H9 (cell line): ENCODE measurements at places on chromosomes 4 and X. TPM values are rescaled to one million over a fixed set of nuclear protein-coding genes. Genes with fewer than 3 reads are reported as not detected.

The AMOT gene
- total RNA-seq = 17.6 and 19.9 TPM in 2 replicates

The AMTN gene
- total RNA-seq = not detected in 2 replicates

The ARX gene
- total RNA-seq = 0.24 and 0.42 TPM in 2 replicates

The CXXC4 gene
- total RNA-seq = 4.2 TPM in 2 replicates

The KLKB1 gene
- total RNA-seq = 20.1 and 21.8 TPM in 2 replicates

The SAP30 gene
- 13.5 and 14.7 TPM in 2 replicates for total RNA-seq

The CXCL8 gene
- not detected in 2 replicates for total RNA-seq

The ZDHHC15 gene
- total RNA-seq = 1.9 and 2.7 TPM in 2 replicates

The CHRDL1 gene
- total RNA-seq = 11.6 and 11.8 TPM in 2 replicates

GRCh38 chrX:13569479-13570260 is at the start of gene EGFL6:
Gene EGFL6 (plus strand): TSS chrX:13569601. CDS start chrX:13569862, 261 bp downstream.
- no peaks in the 10 kb centered on the region; the same call in 2 of the 3 replicates for H3K36me3 ChIP-seq
- no peak within 1 kb of the TSS for H3K27ac ChIP-seq
- peak within 1 kb of the TSS; percentile 76 for H3K4me3 ChIP-seq
- peaks cover 1% of the 10 kb centered on the region; the same call in 1 of the 2 replicates for H3K4me1 ChIP-seq

GRCh38 chr4:108700081-108700757 is 49.8 kb downstream of the OSTC start:
- DNase-seq = no peak
- no peak overlapping the region for H3K27ac ChIP-seq
- H3K4me3 ChIP-seq = no peak overlapping the region

DNA sequence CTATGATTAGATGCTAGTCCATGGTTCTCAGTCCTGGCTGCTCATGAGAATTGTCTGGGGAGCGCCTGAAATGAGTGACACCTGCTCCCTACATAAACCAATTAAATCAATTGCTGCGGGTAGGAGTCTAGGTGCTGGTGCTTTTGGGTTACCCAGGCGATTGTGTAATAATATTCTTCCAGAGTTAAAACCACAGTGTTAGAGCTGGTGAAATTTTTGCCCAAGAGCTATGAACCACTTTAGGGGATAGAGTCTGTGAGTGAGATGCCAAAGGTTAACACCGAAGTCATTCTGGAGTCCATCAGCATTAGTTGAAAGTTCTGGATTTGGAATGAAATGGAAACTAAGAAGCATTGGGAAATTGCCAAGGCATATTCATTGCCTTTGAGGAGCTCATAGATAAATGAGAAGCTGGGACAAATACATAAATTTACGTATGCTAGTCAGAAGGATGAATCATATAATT is 15.3 kb downstream of the PDK3 start:
- no peak for DNase-seq
- H3K27ac ChIP-seq = no peak overlapping the region
- H3K4me1 ChIP-seq = peaks cover 2% of the 10 kb centered on the region; the same call in 1 of the 2 replicates
- H3K36me3 ChIP-seq = peaks cover 6% of the 10 kb centered on the region; the same call in 2 of the 3 replicates
- H3K4me3 ChIP-seq = no peak overlapping the region

GRCh38 chr4:159010563-159011260 is 92.2 kb upstream of the RAPGEF2 start:
- H3K4me1 ChIP-seq = no peaks in the 10 kb centered on the region
- no peak overlapping the region for H3K27ac ChIP-seq
- no peaks in the 10 kb centered on the region; the same call in 1 of the 2 replicates for H3K27me3 ChIP-seq
- H3K36me3 ChIP-seq = no peaks in the 10 kb centered on the region
- no peak overlapping the region for H3K4me3 ChIP-seq

DNA sequence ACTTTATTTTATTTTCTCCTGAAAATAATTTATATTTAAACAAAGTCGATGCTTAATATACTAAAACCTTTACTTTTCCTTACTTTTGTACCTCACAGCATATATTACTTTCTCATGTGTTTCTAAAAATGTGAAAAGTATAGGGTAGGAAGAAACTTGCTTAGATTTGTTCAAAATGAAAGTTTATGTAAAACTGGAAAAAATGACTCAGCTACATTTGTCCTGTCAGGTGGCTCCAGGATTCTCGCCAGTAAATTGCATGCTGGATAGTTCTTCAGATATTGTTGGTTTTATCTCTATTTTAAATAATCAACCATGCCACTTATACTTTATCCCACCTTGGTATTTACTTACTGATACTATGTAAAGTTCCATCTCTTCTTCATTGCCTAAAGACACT is 159.2 kb upstream of the NDST4 start:
- DNase-seq = no peak
- H3K27me3 ChIP-seq = no peaks in the 10 kb centered on the region
- no peak overlapping the region for H3K27ac ChIP-seq
- no peaks in the 10 kb centered on the region for H3K36me3 ChIP-seq
- H3K4me1 ChIP-seq = no peaks in the 10 kb centered on the region
- H3K4me3 ChIP-seq = no peak overlapping the region

DNA sequence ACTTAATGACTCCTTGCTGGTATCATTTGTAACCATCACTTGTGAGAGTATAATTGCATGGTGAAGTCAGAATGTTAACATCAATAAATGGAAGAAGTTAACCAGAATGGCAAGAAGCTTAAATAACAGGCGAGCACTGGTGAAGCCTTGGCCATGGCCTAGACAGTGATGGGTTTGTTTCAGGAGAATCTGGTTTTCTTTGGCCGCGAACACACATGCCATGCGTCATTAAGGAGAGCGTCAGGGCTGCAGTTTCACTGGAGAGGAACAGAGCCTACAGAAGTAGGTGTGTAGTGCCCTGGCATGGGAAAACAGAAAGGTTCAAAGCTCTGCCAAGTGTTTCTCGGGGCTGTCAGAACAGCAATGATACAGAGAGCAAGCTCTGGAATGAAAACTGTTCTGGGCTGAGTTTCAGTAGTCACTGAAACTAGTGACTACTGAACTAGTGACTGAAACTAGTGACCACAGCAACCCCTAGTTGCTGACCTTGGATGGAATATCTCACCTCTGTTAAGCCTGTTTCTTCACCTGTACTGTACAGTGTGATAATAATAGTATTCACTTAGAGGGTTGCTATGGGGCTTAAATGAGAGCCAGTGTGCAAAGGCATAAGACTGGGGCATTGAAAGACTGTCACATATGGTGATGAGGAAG is 93.8 kb downstream of the C4orf51 start:
- no peak for DNase-seq
- no peaks in the 10 kb centered on the region for H3K27me3 ChIP-seq
- no peaks in the 10 kb centered on the region for H3K4me1 ChIP-seq
- peaks cover 45% of the 10 kb centered on the region for H3K36me3 ChIP-seq
- no peak overlapping the region for H3K4me3 ChIP-seq
- H3K27ac ChIP-seq = no peak overlapping the region

- H3K36me3 ChIP-seq = no peaks in the 10 kb centered on the region; the same call in 2 of the 3 replicates
- H3K4me3 ChIP-seq = no peak overlapping the region
- H3K27ac ChIP-seq = no peak overlapping the region
- H3K27me3 ChIP-seq = no peaks in the 10 kb centered on the region
- no peaks in the 10 kb centered on the region for H3K4me1 ChIP-seq
Measured at GRCh38 chr4:124167602-124168001, 544.9 kb downstream of the ANKRD50 start.

DNA sequence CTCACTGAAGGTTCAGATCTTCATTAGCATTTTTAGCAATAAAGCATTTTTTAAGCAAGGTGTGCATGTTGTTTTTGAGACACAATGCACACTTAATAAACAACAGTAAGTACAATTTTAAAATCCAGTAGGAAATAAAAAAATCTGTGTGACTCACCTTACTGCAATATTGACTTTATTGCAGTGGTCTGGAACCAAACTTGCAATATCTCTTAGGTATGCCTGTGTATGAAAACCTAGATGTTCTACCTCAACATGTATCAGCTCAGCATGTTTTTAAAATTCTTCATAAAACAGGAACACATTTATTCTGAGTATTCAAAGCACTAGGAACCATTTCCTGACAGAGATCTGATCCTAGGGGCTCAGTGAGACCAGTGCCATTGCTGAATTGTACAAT is 26.7 kb downstream of the NR0B1 start:
- H3K4me1 ChIP-seq = no peaks in the 10 kb centered on the region
- H3K27ac ChIP-seq = no peak overlapping the region
- no peaks in the 10 kb centered on the region for H3K27me3 ChIP-seq
- no peaks in the 10 kb centered on the region for H3K36me3 ChIP-seq

GRCh38 chr4:182700362-182701160 is 216.6 kb downstream of the DCTD start:
- no peak overlapping the region for H3K27ac ChIP-seq
- H3K4me3 ChIP-seq = no peak overlapping the region
- H3K27me3 ChIP-seq = no peaks in the 10 kb centered on the region
- no peak for DNase-seq

- H3K27me3 ChIP-seq = no peaks in the 10 kb centered on the region
- H3K27ac ChIP-seq = no peak overlapping the region
- H3K4me3 ChIP-seq = no peak overlapping the region
- no peak for DNase-seq
Measured at GRCh38 chr4:101158134-101158482, 189.2 kb downstream of the PPP3CA start.

DNA sequence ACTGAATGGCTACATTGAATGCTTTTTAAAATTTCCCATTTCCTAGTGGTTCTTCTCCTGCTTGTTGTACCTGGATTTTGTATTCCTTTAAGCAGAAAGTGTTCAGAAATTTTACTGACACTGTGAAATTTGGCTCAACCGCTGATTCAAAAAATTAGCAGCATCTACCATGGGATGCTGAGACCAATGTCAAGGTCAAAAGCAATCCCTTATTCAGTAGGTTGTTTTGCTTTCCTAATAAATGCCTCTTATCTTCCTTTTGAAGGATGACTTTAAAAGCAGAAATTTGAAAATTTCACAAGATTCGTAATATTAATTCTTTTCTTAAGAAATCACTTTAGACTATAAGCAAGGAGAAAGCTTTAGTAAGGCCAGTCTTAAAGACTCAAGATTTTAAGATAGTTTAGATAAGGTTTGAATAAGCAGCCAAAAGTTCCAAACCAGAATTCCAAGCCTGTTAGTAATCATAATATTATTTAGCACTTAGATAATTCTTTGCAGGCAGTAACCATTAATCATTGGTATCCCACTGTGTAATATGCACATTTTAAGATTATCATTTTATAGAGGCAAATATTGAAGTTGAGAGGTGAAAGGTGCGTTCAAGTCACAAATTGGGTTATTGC is 508.8 kb downstream of the ANKRD50 start:
- no peak for DNase-seq
- no peaks in the 10 kb centered on the region for H3K27me3 ChIP-seq
- H3K36me3 ChIP-seq = no peaks in the 10 kb centered on the region
- H3K4me3 ChIP-seq = no peak overlapping the region

DNA sequence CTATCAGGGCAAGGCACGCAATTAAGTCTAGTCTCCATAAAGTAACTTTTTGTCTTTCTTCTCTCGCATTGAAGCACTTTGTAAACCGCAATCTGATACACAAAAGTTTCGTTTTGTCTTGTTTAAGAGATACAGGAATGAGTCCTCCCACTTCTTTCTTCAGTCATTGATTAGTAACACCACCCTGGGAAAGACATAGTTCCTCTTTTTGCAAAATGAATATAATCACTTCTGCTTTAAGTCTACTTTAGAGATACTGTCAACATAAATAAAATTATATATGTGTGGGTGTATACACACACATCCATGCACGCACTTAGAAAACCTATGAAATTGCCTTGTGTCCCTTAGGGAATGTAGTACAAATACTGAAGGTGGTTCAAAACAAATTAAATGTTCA is 11.7 kb downstream of the COQ2 start:
- no peak overlapping the region for H3K27ac ChIP-seq
- H3K4me3 ChIP-seq = no peak overlapping the region
- no peaks in the 10 kb centered on the region for H3K27me3 ChIP-seq

- no peak overlapping the region for H3K4me3 ChIP-seq
- H3K27me3 ChIP-seq = no peaks in the 10 kb centered on the region
- no peak overlapping the region for H3K27ac ChIP-seq
- H3K36me3 ChIP-seq = no peaks in the 10 kb centered on the region
Measured at GRCh38 chr4:87567191-87567590, 38.0 kb upstream of the SPARCL1 start.

DNA sequence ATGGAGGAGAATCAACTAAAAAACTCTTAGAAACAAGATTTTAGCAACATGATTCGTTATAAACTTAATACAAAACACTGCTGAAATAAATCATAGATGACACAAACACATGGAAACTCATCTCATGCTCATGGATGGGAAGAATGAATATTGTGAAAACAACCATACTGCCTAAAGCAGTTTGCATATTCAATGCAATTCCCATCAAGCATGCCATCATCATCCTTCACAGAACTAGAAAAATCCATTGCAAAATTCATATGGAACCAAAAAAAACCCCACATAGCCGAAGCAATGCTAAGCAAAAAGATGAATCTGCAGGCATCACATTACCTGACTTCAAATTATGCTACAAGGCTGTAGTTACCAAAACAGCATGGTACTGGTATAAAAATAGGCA is 1015.8 kb upstream of the GRIA3 start:
- DNase-seq = no peak
- H3K36me3 ChIP-seq = peaks cover 4% of the 10 kb centered on the region; the same call in 1 of the 2 replicates
- H3K27me3 ChIP-seq = no peaks in the 10 kb centered on the region
- no peaks in the 10 kb centered on the region; the same call in 1 of the 2 replicates for H3K4me1 ChIP-seq
- H3K4me3 ChIP-seq = no peak overlapping the region

DNA sequence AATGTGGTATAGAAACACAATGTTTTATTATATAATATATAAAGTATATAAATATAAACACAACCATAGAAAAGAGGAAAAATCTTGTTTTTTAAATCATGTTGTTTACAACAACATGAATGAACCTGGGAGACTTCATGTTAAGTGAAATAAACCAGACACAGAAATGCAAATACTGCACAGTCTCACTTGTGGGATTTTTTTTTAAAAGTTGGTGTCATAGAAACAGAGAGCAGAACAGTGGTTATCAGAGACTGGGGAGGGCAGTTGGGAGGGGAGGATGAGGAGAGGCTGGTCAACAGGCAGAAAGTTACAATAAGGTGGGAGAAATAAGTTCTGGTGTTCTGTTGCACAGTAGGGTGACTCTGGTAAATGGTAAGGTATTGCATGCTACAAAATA is 57.1 kb downstream of the FREM3 start:
- DNase-seq = no peak
- H3K4me3 ChIP-seq = no peak overlapping the region
- no peaks in the 10 kb centered on the region for H3K27me3 ChIP-seq
- H3K27ac ChIP-seq = no peak overlapping the region
- H3K4me1 ChIP-seq = no peaks in the 10 kb centered on the region

DNA sequence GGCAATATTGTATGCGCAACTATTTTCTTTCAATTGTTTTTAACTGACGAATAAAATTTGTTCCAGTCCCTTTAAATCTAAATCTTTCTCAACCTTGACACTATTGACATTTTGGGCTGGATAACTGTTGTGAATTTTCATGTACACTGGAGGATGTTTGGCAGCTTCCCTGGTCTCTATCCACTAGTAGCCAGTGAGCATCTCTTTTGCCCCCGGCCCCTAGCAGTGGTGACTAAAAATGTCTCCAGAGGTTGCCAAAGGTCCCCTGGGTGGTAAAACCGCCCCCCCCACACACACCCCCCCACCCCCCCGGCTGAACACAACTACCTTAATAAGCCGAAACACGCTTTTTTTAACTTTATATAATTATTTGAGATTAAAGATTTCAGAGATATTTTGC is 514 bp downstream of the FANCB start:
- H3K4me1 ChIP-seq = no peaks in the 10 kb centered on the region
- H3K27me3 ChIP-seq = no peaks in the 10 kb centered on the region
- peak overlapping the region; percentile 85 for H3K4me3 ChIP-seq
- H3K36me3 ChIP-seq = peaks cover 22% of the 10 kb centered on the region
- H3K27ac ChIP-seq = no peak overlapping the region
- no peak for DNase-seq

GRCh38 chr4:116870686-116871085 is 214.7 kb downstream of the TRAM1L1 start:
- H3K27ac ChIP-seq = no peak overlapping the region
- H3K36me3 ChIP-seq = no peaks in the 10 kb centered on the region
- DNase-seq = peak; percentile 28
- H3K4me3 ChIP-seq = no peak overlapping the region

- H3K4me1 ChIP-seq = no peaks in the 10 kb centered on the region
- peaks cover 2% of the 10 kb centered on the region; the same call in 1 of the 3 replicates for H3K36me3 ChIP-seq
- no peak for DNase-seq
- no peak overlapping the region for H3K4me3 ChIP-seq
- no peak overlapping the region for H3K27ac ChIP-seq
- H3K27me3 ChIP-seq = no peaks in the 10 kb centered on the region
Measured at GRCh38 chr4:100041646-100042045, 91.6 kb upstream of the H2AZ1 start.
